ENCODE measurements at places on chromosomes 12 and 14.

- no peak for DNase-seq
Measured at GRCh38 chr12:108933949-108934348, 54.1 kb downstream of the DAO start.

GRCh38 chr14:24093207-24093900 is 757 bp upstream of the PCK2 start:
- no peak for DNase-seq

DNA sequence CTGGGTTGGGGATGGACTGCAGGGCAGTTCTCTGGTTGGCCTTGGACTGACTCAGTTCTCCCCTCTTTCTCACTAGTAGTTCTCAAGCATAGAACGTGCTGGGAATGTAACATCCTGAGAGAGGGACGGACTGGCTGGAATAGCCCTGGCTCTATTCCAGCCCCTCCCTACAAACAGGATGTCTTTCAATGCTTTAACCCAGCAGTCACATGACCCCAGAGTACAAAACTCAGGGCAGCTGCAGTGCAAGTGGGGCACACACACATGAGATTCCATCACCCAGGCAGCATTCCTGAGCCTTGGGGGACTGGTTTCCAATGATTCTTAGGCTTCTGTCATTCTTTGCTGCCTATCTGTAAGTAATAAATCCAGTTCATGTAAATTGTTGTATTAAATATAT is 1.6 kb upstream of the ACOT6 start:
- DNase-seq, result no peak

- DNase-seq, result no peak
Measured at GRCh38 chr14:22213120-22213519, 375.9 kb downstream of the DAD1 start.

GRCh38 chr12:69457433-69457832 is 12.8 kb upstream of the FRS2 start:
- DNase-seq, result no peak

DNA sequence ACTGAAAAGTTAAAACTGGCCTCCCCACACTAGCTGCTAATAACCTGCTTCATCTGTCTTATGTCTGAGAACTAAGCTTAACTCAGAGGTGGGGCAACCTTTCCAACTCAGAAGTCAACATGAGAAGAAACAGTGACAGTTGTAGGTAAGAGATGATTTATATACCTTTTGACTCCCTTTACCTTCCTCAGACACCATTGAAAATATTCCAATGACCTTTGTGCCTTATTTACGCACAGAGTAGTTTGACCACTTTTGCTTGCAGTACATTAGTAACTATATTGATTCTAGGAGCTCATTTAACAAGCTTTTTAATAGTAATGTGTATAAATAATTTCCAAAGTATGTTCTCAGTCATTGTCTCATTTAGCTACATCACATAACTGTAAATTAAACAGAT is 77.6 kb downstream of the ALX1 start:
- DNase-seq, result no peak
